Sciatic nerve (tissue), 2 donors: ENCODE measurements at places on chromosomes 1 and 21. TPM values are rescaled to one million over a fixed set of nuclear protein-coding genes. Genes with fewer than 3 reads are reported as not detected.
A peak's percentile ranks its signal among the peaks of the same experiment; 100 is the strongest.

Gene GPR153
- 10.6 TPM for total RNA-seq

Gene MMP23B
- 5.4 TPM for total RNA-seq

Gene FABP3
- total RNA-seq, result 6.5 TPM

Gene PERM1
- total RNA-seq, result not detected

Gene PADI3
- total RNA-seq, result not detected

Gene TMEM51
- 17.3 TPM for total RNA-seq

Gene THBS3
- total RNA-seq, result 58.8 TPM

GRCh38 chr1:39061951-39062350, 35.8 kb downstream of the NDUFS5 start:
- DNase-seq, result no peak

DNA sequence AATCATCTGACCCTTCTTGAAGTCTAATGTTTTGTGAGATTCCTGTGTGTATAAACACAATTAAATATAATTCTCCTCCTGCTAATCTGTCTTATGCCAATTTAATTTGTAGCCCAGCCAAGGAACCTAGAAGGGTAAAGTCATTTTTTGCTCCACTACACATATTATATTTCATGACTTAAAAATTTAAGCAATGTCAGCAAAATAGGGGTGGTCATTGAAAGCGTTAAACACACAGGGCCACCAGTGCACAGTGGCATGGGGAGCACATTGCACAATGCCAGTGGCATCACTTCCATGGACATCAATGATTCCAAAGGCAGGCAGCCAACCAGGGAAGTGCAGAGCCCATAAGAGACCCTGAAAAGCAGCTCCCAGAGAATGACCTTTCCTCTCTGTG, 166.1 kb downstream of the AJAP1 start:
- no peak for DNase-seq

- DNase-seq, result no peak
These were observed 15.7 kb downstream of the ASPM start for GRCh38 chr1:197130677-197131304.

GRCh38 chr1:151222130-151222529, 23.8 kb downstream of the PIP5K1A start:
- no peak for DNase-seq

DNA sequence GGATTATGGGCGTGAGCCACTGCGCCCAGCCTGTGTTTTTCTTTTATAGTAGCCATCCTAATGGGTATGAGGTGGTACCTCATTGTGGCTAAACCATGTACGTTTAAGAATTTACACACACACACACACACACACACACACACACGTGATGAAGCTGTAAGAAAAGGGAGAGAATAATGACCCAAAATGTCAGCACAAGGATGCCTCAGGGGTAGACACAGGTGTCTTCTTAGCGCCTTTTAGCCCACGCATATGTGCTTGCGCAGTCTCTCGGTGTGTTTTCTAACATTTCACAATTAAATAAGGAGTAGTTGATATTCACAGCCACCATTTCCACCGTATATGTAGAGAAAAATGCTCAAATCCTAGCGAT, 782 bp upstream of the PFKL start:
- DNase-seq, result no peak

DNA sequence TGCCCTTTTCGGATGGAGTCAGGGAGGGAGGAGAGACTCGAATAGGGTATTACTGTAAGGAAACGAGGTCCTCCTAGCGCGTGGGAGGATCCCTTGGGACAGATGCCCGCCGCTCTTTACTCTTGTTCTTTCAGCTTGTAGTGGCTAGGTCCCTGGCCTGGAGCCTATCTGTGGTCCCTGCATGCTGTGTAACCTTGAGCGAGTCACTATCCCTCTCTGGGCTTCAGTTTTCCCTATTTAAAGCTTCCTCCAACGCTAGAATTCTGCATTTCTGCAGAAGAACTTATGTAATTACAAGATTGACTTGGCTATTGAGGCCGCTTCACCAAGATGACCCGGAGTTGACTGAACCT, 744 bp downstream of the MIER1 start:
- DNase-seq, result no peak

- no peak for DNase-seq
These were observed 1363.2 kb upstream of the ADGRL4 start for GRCh38 chr1:80369780-80370179.

DNA sequence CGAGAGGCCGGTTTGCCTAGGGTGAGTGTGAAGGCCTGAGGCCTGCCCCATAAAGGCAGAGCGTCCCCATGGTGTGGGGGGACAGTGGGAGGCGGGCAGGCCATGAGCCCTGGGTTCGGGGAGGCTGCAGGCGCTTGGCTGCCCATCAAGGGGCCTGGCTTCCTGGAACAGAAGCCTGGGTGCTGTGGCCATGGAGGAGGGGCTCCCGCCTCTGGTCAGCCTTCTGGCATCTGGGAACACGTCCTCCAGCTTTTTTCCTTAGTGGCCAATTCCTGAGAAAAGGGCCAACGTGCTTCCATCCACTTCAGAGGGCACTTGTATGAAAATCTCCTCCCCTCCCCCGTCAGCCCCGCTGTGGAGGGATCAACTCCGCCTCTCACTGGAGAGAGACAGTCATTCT, 58.7 kb downstream of the PRDM16 start:
- no peak for DNase-seq

DNA sequence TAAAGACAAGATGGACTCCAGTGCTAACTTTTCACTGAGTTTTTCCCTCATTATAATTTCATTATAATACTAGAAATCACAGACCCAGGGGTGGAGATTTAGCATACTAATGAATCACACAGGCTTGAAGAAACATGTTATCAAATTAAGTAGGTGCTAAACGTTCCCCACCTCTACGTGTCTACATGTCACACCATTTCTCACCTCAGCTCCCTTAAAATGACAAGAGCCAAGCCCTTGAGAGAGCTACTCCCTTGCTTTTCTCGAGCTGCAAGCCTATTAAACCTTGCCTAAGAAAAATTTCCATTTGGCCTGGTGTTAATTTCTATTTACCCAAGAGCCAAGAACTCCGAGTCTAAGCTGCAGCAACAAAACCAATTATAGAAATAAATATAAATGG, 396.3 kb upstream of the NEGR1 start:
- no peak for DNase-seq

- DNase-seq, result peak; percentile 76
These were observed 74.6 kb downstream of the USP24 start for GRCh38 chr1:55140546-55140983.

GRCh38 chr1:150808121-150808520, at the start of gene CTSK:
Gene CTSK, minus strand, starts transcription at chr1:150808260. Its CDS starts 1,455 bp downstream, at chr1:150806805.
- no peak for DNase-seq

GRCh38 chr21:32457360-32457840, 44.9 kb downstream of the EVA1C start:
- no peak for DNase-seq

GRCh38 chr1:91769742-91770141, 116.2 kb downstream of the TGFBR3 start:
- DNase-seq, result no peak

GRCh38 chr1:155167166-155168104, 5.7 kb downstream of the KRTCAP2 start:
- peak; percentile 95 for DNase-seq

GRCh38 chr1:76933847-76934815, 66.9 kb downstream of the ST6GALNAC5 start:
- DNase-seq, result no peak
